ENCODE measurements at places on chromosomes 16 and 17. TPM values are rescaled to one million over a fixed set of nuclear protein-coding genes. Genes with fewer than 3 reads are reported as not detected.
A peak's percentile ranks its signal among the peaks of the same experiment; 100 is the strongest.

MPP3 gene
- total RNA-seq, result 32.2 TPM

UMOD gene
- total RNA-seq, result not detected

CDRT15L2 gene
- not detected for total RNA-seq

SLC6A2 gene
- 0.26 TPM for total RNA-seq

MT1G gene
- total RNA-seq, result 38.1 TPM

ZNF668 gene
- total RNA-seq, result 4.0 TPM

CES1 gene
- total RNA-seq, result 77.7 TPM

GPR142 gene
- not detected for total RNA-seq

OR4D1 gene
- total RNA-seq, result 0.09 TPM

GRCh38 chr17:9021992-9022572 lies 772 bp downstream of the NTN1 start:
- no peaks in the 10 kb centered on the region for H3K36me3 ChIP-seq
- H3K4me1 ChIP-seq, result peaks cover 9% of the 10 kb centered on the region
- no peak overlapping the region for H3K27ac ChIP-seq

- H3K4me1 ChIP-seq, result no peaks in the 10 kb centered on the region
- H3K36me3 ChIP-seq, result no peaks in the 10 kb centered on the region
- no peaks in the 10 kb centered on the region for H3K27me3 ChIP-seq
- H3K4me3 ChIP-seq, result no peak overlapping the region
- no peak overlapping the region for H3K27ac ChIP-seq
Measured at GRCh38 chr17:79670537-79671084, 59.8 kb upstream of the RBFOX3 start.

GRCh38 chr16:81863630-81864352 lies 84.7 kb downstream of the PLCG2 start:
- H3K27ac ChIP-seq, result no peak overlapping the region
- no peaks in the 10 kb centered on the region for H3K36me3 ChIP-seq
- H3K27me3 ChIP-seq, result peaks cover 6% of the 10 kb centered on the region
- no peak for DNase-seq
- H3K4me1 ChIP-seq, result peaks cover 12% of the 10 kb centered on the region

GRCh38 chr16:16997349-16997748 lies 473.4 kb downstream of the XYLT1 start:
- no peak overlapping the region for H3K4me3 ChIP-seq
- H3K36me3 ChIP-seq, result no peaks in the 10 kb centered on the region
- H3K27me3 ChIP-seq, result no peaks in the 10 kb centered on the region
- no peak for DNase-seq
- H3K27ac ChIP-seq, result no peak overlapping the region
- no peaks in the 10 kb centered on the region for H3K4me1 ChIP-seq

- no peak overlapping the region for H3K27ac ChIP-seq
- no peak overlapping the region for H3K4me3 ChIP-seq
- H3K4me1 ChIP-seq, result no peaks in the 10 kb centered on the region
- H3K36me3 ChIP-seq, result peaks cover 4% of the 10 kb centered on the region
Measured at GRCh38 chr16:1377406-1378010, 25.8 kb downstream of the GNPTG start.

GRCh38 chr17:71024172-71024571 lies 854.8 kb downstream of the KCNJ2 start:
- H3K4me3 ChIP-seq, result no peak overlapping the region
- no peak for DNase-seq
- H3K4me1 ChIP-seq, result no peaks in the 10 kb centered on the region
- no peaks in the 10 kb centered on the region for H3K36me3 ChIP-seq

- no peak overlapping the region for H3K27ac ChIP-seq
- no peaks in the 10 kb centered on the region for H3K4me1 ChIP-seq
- no peaks in the 10 kb centered on the region for H3K36me3 ChIP-seq
- no peaks in the 10 kb centered on the region for H3K27me3 ChIP-seq
- no peak for DNase-seq
Measured at GRCh38 chr17:20938988-20939615, 103.7 kb downstream of the USP22 start.

DNA sequence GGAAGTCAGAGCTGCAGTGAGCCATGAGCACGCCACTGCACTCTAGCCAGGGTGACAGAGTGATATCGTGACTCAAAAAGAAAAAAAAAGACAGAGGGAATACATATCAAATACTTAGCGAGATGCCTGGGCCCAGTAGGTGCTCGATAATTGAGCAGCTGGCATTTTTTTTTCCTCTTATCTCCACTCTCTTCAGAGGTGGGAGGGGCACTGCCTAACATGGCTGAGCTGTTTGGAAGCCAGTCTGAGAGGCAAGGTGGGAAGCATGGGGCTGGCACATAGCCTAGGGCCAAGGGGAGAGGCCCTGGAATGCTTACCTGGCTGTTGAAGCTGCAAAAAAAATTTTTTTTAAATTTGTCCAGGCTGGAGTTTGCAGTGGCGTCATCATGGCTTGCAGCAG lies 38.4 kb downstream of the HIC1 start:
- peaks cover 43% of the 10 kb centered on the region for H3K4me1 ChIP-seq
- peak; percentile 67 for DNase-seq
- no peak overlapping the region for H3K27ac ChIP-seq
- H3K36me3 ChIP-seq, result peaks cover 2% of the 10 kb centered on the region
- H3K4me3 ChIP-seq, result no peak overlapping the region
- H3K27me3 ChIP-seq, result no peaks in the 10 kb centered on the region

DNA sequence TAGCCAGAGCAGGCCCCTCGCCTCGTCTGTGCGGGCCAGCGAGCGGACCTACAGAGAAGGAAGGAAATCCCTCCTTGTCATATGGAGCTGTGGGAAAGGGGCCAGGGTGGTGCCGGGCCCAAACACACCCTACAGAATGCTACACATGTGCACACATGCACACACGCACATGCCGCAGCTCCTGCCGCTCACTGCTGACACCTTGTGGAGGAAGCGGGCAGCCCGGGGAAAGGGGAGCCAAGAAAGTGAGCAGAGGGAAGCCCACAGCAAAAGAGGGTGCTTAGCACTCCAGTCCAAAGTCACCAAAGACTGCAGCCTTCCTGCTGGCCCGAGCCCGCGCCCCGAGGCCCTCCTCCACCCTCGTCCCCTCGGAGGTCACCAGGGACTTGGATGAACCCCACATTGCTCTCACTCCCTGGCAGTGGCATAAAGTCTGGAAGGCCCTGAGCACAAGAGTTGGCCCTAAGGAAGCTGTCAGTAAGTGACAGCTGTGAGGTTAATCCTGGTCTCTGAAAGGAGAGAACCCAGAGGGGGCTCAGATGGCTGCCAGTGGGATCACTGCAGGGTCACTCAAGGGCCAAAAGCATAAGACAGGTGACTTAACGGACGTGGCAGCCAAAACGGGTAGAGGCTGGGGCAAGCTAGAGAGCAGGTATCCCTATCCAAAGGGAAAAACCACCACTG lies 68.2 kb downstream of the MYO18A start:
- peaks cover 3% of the 10 kb centered on the region for H3K27me3 ChIP-seq
- H3K36me3 ChIP-seq, result peaks cover 4% of the 10 kb centered on the region
- DNase-seq, result peak; percentile 83
- H3K27ac ChIP-seq, result no peak overlapping the region

- H3K36me3 ChIP-seq, result no peaks in the 10 kb centered on the region
- no peaks in the 10 kb centered on the region for H3K27me3 ChIP-seq
- no peak overlapping the region for H3K27ac ChIP-seq
- no peak for DNase-seq
Measured at GRCh38 chr16:55666012-55666411, 10.2 kb downstream of the SLC6A2 start.

- no peak overlapping the region for H3K4me3 ChIP-seq
- DNase-seq, result no peak
- H3K36me3 ChIP-seq, result peaks cover 38% of the 10 kb centered on the region
- H3K4me1 ChIP-seq, result no peaks in the 10 kb centered on the region
- no peak overlapping the region for H3K27ac ChIP-seq
Measured at GRCh38 chr17:67891481-67892119, 66.3 kb downstream of the BPTF start.

DNA sequence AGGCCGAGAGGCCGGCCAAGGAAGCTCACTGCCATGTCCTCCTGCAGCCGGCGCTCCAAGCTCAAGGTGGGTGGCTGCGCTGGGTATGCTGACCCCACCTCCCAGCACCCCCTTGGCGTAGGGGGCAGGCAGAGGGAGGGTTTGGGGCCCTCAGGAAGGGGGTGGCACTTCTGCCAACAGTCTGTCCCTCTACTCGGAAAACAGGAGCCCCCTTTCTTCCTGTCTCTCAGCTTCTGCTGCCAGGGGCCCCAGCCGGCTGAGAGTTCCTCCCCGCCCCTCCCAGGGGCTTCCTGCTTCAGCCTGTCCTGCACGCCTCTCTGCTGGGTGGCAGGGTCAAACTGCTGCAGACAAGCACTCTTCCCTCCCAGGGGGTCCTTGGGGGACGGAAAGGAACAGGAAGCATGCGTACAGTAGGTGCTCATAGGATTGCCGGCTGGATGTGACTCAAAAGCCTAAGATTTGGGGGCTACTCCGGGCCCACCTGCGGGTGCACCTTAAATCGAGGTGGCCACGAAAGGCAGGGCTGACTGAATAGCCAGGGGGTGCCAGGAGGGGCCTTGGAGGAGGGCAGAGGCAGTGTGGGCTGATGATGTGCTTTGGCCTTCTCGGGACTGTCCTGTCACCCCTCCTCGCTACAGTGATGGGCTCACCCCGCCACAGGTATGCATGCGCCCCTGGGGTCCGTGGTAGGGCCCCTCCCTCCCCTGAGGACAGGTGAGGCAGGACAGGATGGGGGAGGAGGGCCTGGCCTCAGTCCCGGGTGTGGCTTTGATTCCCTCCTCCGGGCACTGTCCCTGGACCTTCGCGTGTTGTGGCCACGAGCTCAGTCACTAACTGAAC lies 4.0 kb downstream of the CBX2 start:
- H3K36me3 ChIP-seq, result peaks cover 11% of the 10 kb centered on the region
- H3K27ac ChIP-seq, result no peak overlapping the region
- peak; percentile 1 for DNase-seq
- H3K4me1 ChIP-seq, result peaks cover 4% of the 10 kb centered on the region
- H3K27me3 ChIP-seq, result no peaks in the 10 kb centered on the region

- no peaks in the 10 kb centered on the region for H3K27me3 ChIP-seq
- peaks cover 10% of the 10 kb centered on the region for H3K4me1 ChIP-seq
- DNase-seq, result peak; percentile 73
- no peak overlapping the region for H3K4me3 ChIP-seq
- no peaks in the 10 kb centered on the region for H3K36me3 ChIP-seq
- H3K27ac ChIP-seq, result no peak overlapping the region
Measured at GRCh38 chr17:39132192-39132610, 19.2 kb downstream of the PLXDC1 start.

DNA sequence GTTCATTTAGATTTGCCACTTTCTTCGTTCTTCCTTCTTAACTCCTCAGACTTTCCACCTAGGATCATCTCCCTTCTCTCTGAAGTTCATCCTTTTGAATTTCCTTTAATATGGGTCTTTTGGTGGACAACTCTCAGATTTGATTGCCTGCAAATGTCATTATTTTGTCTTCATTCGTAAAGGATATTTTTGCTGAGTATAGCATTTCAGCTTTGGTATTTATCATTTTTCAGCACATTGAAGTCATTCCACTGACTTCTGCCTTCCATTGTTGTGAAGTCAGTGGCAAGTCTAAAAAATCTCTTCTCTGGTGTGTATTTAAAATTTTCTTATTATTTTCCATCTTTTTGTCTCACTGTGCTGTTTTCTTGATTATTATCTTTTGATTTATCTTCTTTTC lies 45.4 kb downstream of the GAN start:
- no peaks in the 10 kb centered on the region for H3K4me1 ChIP-seq
- H3K36me3 ChIP-seq, result peaks cover 17% of the 10 kb centered on the region
- H3K4me3 ChIP-seq, result no peak overlapping the region
- no peak overlapping the region for H3K27ac ChIP-seq
- no peaks in the 10 kb centered on the region for H3K27me3 ChIP-seq
- DNase-seq, result no peak

GRCh38 chr16:27244363-27244755 lies 24.2 kb downstream of the NSMCE1 start:
- H3K4me3 ChIP-seq, result no peak overlapping the region
- H3K4me1 ChIP-seq, result peaks cover 36% of the 10 kb centered on the region
- no peak for DNase-seq
- no peaks in the 10 kb centered on the region for H3K27me3 ChIP-seq

GRCh38 chr17:34167354-34167753 lies 87.7 kb upstream of the CCL2 start:
- peak; percentile 83 for DNase-seq
- no peak overlapping the region for H3K27ac ChIP-seq
- no peak overlapping the region for H3K4me3 ChIP-seq
- peaks cover 17% of the 10 kb centered on the region for H3K27me3 ChIP-seq
- H3K36me3 ChIP-seq, result no peaks in the 10 kb centered on the region
- H3K4me1 ChIP-seq, result no peaks in the 10 kb centered on the region

GRCh38 chr17:82910041-82910481 lies 70.2 kb upstream of the ZNF750 start:
- H3K4me3 ChIP-seq, result no peak overlapping the region
- peak; percentile 78 for DNase-seq
- peaks cover 3% of the 10 kb centered on the region for H3K36me3 ChIP-seq

GRCh38 chr17:2405247-2405926 lies 4.5 kb upstream of the MNT start:
- no peak for DNase-seq
- peaks cover 3% of the 10 kb centered on the region for H3K36me3 ChIP-seq
- peaks cover 4% of the 10 kb centered on the region for H3K4me1 ChIP-seq
- no peaks in the 10 kb centered on the region for H3K27me3 ChIP-seq
- H3K4me3 ChIP-seq, result no peak overlapping the region

DNA sequence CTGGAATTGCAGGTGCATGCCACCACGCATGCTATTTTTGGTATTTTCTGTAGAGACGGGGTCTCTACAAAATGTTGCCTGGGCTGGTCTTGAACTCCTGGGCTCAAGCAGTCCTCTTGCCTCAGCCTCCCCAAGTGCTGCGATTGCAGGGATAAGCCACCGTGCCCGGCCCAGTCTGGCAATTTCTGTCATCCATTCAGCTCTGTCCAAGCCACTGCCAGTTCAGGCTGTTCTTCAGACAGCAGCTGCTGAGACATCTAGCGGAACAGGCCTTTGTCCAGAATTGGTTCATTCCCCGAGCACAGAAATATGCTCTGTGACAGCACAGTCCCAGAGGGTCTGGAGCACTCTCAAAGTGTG lies 5.4 kb downstream of the SLC47A1 start:
- H3K27me3 ChIP-seq, result peaks cover 9% of the 10 kb centered on the region
- no peak overlapping the region for H3K4me3 ChIP-seq
- H3K36me3 ChIP-seq, result no peaks in the 10 kb centered on the region
- no peak for DNase-seq
- peak overlapping the region; percentile 8 for H3K27ac ChIP-seq

GRCh38 chr16:86258713-86259112 lies 251.6 kb upstream of the FOXF1 start:
- DNase-seq, result no peak
- H3K27ac ChIP-seq, result no peak overlapping the region
- H3K4me1 ChIP-seq, result no peaks in the 10 kb centered on the region
- H3K4me3 ChIP-seq, result no peak overlapping the region
- H3K27me3 ChIP-seq, result no peaks in the 10 kb centered on the region

DNA sequence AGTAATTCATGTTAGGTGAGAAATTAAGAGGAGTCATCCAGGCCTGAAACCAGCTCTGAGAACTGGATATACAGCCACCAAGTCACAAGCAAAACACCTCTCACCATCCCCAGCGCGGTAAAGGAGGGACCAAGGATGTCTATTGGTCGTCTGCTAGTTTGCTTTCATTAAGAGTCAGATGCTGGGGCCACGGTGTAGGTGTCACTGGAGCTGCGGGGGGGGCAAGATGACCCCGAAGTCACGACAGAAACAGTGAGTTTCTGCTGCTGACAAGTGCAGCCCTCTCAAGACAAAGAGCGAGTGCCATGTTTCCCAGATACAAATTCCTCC lies 790 bp downstream of the NCBP3 start:
- peak overlapping the region; percentile 91 for H3K4me3 ChIP-seq
- no peaks in the 10 kb centered on the region for H3K4me1 ChIP-seq
- peaks cover 6% of the 10 kb centered on the region for H3K36me3 ChIP-seq
- peak overlapping the region; percentile 96 for H3K27ac ChIP-seq
- H3K27me3 ChIP-seq, result no peaks in the 10 kb centered on the region

All from lung (tissue), 17 donors.